PC-3 (cell line): ENCODE measurements at places on chromosomes 3 and 15.

DNA sequence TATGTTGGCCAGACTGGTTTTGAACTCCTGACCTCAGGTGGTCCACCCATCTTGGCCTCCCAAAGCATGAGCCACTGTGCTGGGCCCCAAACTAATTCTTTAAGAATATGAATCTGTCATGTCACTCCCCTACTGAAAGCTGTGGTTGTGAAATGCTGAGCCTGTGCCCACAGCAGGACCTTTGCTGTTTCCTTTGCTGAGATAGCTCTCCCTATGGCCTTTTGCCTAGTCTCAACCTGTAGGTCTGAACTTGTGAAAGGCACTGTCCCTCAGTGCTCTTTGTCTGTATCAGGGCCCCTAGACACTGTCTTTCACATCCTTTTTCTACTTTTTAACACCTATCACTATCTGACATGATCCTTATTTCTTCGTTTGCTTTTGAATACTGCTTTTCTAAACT lies 62.7 kb upstream of the CCR4 start:
- no peak for DNase-seq

GRCh38 chr3:171508206-171508605 lies 48.0 kb upstream of the TNIK start:
- DNase-seq = no peak

DNA sequence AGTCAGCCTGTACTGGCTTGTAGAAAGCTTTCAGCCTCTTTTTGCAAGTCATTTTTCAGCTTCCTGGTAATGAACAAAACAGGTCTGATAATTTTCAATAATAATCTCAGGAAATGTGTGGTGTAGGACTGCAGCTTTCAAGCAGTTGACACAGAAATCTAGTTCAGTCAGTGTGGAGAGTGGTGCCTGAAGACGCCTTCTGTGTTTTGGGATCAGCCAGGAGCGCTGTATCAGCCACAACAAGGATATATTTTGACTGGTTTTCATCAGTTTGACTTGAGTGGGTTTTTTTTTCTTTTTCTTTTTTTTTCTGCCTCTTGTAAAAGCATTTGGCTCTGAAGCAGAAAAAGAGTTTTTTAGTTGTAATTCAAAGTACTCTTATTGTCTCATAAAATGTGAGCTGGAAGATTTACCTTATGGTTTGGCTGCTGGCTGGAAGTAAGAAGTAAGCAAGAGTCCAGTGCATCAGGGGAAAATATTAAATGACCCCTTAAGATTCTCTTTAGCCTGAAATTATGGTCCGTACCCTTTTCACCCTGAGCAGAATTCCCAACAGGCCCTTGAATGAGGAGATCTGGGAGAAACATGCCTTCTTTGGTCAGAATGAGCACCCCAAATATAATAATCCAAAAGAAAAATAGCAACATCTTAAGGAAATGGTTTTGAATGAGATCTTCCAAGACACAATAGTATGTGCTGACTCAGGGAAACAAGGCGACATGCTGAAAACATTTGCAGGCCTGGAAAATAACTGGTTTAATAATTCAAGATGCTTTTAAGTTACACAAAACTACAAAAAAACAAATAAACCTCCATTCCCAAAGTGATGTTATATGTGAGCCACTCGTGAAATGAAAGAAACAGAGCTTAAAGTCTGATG lies 332.7 kb upstream of the ADAMTS9 start:
- DNase-seq = no peak

DNA sequence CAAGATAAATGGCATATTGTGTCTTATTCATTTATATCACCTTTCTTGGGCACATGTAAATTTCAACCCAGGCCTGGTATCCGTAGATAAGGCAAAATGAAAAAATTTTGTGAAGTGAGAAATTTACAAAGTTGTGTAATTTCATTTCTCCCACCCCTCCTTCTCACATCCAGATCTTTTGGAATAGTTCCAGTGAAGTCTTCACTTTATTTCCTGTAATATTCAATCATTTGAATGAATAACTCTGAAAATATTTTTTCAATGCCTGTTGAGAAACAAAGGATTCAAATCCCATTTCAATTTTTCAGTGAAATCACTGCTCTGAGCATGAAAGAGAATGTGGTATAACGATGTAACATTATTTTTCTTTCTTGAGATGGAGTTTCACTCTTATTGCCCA lies 53.4 kb downstream of the BTLA start:
- no peak for DNase-seq

DNA sequence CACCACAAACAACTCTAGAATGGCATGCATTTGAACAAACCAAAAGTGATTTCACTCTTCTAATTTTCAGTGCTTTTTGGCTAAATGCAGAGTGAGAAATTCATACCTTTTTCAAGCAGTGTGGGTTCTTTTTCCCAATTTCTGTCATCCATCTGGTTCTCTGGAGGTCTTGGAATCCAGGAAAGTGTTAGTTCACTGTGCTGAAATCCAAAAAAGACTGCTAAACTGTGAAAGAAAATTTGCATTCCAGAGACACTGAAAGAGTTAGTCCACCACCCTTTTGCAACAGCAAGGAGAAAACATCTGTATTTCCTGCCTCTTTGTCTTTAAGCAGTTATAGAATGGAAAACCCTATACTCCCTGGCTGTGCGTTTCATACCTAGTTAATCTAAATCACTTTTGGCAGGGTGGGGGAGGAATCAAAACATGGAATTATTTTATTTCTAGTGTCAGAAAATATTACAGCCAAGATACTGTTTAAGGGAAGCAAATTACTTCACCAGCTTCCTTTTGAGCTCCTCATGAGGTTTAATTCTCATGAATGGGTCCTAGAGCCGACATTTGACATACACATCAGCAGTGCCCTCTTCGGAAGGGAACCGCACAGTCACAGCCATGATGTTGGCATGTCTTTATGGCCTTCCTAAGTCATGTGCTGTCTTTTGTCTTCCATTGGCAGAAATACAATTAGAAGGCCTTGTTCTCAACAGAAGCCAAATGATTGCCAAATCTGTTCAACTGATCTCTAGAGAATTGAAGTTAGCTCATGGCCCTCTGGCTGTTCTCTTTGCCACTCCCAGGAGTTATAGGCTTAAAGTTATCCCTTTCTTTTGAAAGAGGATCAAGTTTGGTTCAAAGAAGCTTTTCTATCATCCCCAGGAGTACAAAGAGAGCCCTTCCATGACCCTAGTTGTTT lies 317.7 kb upstream of the TPRG1 start:
- no peak for DNase-seq

DNA sequence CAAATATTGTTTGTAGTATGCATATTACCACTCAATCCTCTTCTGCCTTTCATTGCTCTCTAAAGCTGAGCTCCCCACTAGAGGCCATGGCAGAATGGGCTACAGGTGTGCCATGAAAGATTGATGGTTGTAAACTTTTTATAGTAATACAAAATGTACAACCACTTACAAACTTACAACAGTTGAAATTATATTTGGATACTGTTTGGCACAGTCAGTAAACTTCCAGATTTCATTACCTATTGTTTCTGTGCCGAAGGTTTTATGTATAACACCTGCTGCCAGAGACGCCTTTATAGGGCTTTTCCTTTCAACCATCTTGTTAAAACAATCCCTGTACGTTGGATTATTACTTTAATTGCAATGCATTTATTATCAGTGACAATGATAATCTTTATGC lies 7.0 kb downstream of the ROPN1 start:
- no peak for DNase-seq

- DNase-seq = no peak
Measured at GRCh38 chr3:154668187-154668586, 238.2 kb upstream of the GPR149 start.
